Bronchial epithelial cell (primary cell): ENCODE measurements at places on chromosomes 13 and 19. TPM values are rescaled to one million over a fixed set of nuclear protein-coding genes. Genes with fewer than 3 reads are reported as not detected.

The OLFM4 gene
- not detected in 2 replicates for total RNA-seq

The ZNF93 gene
- total RNA-seq: 2.7 and 3.2 TPM in 2 replicates

GRCh38 chr13:73422973-73423372, 364.2 kb downstream of the KLF5 start:
- no peak for DNase-seq

DNA sequence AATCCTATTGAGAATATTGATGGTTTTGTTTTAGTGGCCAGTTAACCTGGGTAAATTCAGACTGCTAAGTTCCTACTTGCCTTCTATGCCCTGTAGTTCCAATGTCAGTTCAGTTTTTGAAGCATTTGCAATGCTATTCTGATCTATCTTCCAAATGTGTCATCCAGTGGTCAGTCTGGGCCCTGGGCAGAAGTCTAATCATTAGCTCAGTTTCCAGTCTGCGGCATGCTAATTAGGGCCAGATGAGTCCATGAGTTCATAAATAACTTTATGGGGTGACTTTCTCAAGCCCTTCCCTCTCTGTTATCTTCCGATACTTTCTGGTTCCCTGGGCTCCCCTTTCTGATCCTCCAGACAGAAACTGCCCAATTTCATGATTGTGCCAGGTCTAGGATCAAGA, 32.7 kb downstream of the FAM187B start:
- no peak for DNase-seq

DNA sequence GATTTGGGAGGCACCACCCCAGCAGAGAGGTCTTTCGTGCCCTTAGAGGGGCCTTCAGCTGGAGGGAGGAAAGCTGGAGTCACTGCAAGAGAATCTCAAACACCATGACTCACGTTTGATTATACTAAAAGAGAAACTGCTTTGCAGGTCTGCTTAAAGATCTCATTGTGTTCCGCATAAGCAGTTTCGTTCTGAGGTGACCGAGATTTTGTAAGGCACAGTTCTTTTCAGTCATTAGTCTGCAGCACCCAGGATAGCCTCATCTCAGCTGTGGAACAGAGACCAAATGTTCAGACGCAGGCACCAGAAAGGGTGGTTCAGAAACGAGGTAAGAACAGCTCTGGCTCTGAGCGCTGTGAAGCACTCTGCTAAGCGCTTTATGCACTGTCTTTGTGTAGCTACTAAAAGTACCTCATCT, 71.2 kb upstream of the GTF3A start:
- DNase-seq: peak; percentile 37

DNA sequence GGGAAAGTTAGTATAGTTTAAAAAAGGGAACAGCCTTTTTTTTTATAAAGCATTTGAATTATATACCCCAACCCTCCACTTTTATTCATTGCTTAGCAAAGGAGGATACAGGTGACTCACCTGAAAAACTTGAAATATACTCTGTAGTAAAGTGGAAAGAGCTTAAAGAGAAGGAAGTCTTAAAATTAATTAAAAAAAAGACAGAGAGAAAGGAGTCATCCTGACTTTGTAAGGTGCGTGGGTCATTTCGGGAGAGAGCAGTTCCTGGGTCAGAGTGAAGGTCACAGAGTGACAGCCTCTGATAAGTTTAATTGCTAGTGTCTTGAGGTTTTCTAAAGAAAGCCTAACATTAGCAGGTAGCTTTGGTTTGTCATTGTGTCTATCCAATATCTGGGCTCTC, 310.3 kb downstream of the KLF5 start:
- no peak for DNase-seq

- no peak for DNase-seq
Measured at GRCh38 chr19:48176226-48176625, 5.7 kb downstream of the ZSWIM9 start.

DNA sequence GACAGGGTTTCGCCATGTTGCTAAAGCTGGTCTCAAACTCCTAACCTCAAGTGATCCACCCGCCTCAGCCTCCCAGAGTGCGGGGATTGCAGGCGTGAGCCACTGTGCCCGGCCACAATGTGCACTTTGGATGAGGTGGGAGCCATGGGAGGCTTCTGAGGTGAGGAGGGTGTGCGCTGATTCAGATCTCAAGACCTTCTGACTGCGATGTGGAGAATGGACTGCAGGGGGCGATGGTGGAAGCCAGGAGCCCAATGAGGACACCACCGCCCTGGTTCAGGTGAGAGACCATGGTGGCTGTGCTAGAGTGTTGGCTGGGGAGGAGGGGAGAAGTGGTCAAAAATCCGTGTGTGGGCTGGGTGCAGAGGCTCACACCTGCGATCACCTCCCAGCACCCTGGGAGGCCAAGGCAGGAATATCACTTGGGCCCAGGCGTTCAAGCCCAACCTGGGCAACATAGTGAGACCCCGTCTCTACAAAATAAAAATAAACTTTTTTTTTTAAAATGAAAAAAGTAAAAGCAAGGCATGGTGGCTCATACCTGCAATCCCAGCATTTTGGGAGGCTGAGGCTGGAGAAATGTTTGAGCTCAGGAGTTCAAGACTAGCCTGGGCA, 5.6 kb downstream of the INAFM1 start:
- peak; percentile 21 for DNase-seq

DNA sequence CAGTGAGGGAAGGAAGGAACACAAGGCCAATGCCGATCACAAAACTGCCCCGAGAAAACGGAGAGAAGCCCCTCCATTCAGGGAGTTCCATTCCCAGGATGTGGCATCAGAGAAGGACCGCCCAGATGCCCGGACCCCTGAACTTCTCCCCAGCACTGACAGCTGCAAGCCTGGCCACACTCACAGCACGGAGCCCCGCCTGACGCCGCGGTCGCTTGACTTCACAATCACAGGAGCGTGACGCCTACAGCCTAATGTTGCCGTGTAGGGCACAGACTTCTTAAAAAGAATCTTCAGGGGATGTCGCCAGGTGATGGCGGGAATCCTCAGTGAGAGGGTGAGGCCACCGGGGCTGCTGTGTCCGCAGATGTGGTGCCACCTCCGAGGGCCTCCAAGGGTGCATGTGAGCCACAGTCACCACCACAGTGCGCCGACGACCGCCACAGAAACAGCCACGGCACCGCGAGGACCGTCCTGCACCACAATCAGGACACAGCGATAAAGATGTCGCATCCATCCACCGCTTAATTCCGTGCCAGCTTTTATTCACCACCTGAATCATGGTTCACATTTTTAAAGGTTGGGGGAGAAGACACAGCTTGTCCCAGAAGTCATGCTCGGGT, 77.2 kb downstream of the SPACA7 start:
- DNase-seq: no peak

The ZNF724 gene
- 0.79 and 1.9 TPM in 2 replicates for total RNA-seq

- peak; percentile 41 for DNase-seq
Measured at GRCh38 chr13:39603424-39603947, 493 bp upstream of the LHFPL6 start.

The MUC16 gene
- total RNA-seq: 0.26 TPM in 2 replicates

- no peak for DNase-seq
Measured at GRCh38 chr13:24092108-24092507, 68.4 kb upstream of the SPATA13 start.

GRCh38 chr19:12095111-12095790, 30.7 kb downstream of the ZNF844 start:
- peak; percentile 19 for DNase-seq

- DNase-seq: no peak
Measured at GRCh38 chr19:10019246-10019645, 6.0 kb downstream of the RDH8 start.

GRCh38 chr13:76887076-76887563, 915 bp upstream of the KCTD12 start:
- no peak for DNase-seq

- no peak for DNase-seq
Measured at GRCh38 chr13:94057618-94058186, 421.8 kb downstream of the DCT start.

The TMEM255B gene
- total RNA-seq: 1.0 and 5.3 TPM in 2 replicates

DNA sequence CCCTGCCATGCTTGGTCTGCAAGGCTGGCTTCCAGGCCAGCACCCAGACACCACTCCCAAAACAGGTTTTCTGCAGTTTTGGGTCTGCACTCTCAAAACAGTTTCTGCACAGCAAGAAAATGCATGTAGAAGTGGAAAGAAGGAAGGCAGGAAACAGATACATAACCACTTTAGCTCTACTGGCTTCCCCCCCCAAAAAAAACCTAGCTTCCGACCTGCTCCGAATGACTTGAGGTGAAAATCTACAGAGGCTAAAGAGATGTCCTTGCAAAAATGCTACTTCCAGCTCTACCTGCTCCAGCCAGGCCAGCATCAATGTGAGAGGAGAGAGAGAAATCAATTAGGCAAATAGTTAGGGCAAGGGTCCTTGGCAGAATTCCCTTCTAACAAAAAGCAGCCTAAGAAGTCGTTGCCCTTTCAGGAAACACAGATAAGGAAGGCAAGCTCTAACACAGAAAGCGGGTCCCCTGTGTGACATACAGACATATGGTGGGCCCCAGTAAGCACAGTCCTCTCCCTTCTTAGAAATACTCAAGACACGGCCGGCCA, 3.4 kb downstream of the C19orf12 start:
- no peak for DNase-seq

The GRIN3B gene
- 0.26 and 0.38 TPM in 2 replicates for total RNA-seq

GRCh38 chr19:40407714-40408597, 5.2 kb downstream of the PRX start:
- DNase-seq: no peak

DNA sequence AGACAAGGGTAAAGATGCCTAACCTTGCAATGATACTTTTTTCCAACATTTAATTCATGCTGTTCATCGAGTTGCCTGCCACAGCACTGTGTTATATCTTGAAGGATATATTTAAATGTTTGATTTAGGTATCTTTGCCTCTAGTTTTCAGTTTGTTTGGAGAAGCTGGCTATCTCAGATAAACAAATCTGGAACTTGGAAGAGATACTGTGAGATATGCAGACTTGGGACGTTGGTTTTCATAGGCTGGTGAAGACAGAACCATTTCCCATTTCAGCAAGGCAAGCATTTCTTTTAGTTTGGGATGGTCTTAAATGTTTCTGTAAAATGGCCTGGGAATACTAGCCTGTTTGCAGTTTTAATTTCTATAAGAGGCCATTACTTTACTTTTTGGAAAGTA, 3.3 kb downstream of the RNASEH2B start:
- DNase-seq: no peak

The OPA3 gene
- 5.3 and 7.0 TPM in 2 replicates for total RNA-seq

The ZNF578 gene
- total RNA-seq: 2.2 and 2.4 TPM in 2 replicates

The NCAN gene
- not detected in 2 replicates for total RNA-seq

- no peak for DNase-seq
Measured at GRCh38 chr19:13764821-13765394, 586 bp downstream of the MRI1 start.

- DNase-seq: peak; percentile 87
Measured at GRCh38 chr13:104592127-104592526, 1525.9 kb upstream of the SLC10A2 start.

DNA sequence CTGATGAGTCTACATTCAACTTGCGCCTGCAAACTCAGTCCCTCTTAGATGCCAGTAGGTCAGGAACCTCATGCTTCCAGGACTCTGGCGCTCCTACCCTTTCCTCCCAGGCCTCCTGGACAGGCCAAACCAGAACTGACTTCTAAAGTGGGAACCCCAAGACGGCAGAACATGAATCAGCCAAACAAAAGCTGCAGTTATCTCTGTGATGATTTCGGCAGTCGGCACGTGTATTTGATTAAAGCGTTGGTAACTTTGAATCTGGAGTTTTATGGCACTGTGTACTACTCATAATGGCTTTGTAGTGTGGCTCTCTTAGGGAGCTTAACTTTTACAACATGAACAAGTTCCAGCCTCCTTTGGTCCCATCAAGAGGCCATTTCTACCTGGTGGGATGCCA, 13.7 kb downstream of the ACTN4 start:
- DNase-seq: no peak

The KLK3 gene
- total RNA-seq: not detected in 2 replicates

- peak; percentile 29 for DNase-seq
Measured at GRCh38 chr19:45340232-45340898, at the start of gene KLC3. TSS of gene KLC3 (plus strand) at chr19:45340750. CDS start at chr19:45345542, 4,792 bp downstream.

The F10 gene
- 0.26 TPM in 1 of 2 replicates, not detected in the other for total RNA-seq

DNA sequence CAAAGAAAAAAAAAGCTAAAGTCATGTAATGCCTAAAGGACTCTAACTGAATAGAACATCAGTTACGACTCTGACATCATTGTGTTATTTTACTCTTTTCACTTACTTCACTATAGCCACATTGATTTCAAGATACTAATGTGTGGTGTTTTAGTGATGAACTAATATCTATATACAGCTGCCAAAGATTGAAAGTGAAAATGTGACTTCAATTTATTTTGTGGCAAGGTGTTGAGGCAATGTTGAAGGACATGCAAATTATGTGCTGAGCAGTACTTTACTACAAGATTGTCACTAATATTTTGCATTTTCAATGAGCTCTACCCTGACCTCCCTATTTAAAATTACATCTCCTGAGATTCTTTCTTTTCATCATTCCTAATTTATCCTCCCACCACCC, 1911.9 kb upstream of the PCDH20 start:
- DNase-seq: no peak

The NMRK2 gene
- total RNA-seq: not detected in 2 replicates

- no peak for DNase-seq
Measured at GRCh38 chr13:30413842-30414241, 8.5 kb upstream of the UBE2L5 start.

GRCh38 chr19:29664753-29665214, 477 bp upstream of the PLEKHF1 start:
- DNase-seq: no peak

The CBLC gene
- 65.0 and 73.7 TPM in 2 replicates for total RNA-seq

DNA sequence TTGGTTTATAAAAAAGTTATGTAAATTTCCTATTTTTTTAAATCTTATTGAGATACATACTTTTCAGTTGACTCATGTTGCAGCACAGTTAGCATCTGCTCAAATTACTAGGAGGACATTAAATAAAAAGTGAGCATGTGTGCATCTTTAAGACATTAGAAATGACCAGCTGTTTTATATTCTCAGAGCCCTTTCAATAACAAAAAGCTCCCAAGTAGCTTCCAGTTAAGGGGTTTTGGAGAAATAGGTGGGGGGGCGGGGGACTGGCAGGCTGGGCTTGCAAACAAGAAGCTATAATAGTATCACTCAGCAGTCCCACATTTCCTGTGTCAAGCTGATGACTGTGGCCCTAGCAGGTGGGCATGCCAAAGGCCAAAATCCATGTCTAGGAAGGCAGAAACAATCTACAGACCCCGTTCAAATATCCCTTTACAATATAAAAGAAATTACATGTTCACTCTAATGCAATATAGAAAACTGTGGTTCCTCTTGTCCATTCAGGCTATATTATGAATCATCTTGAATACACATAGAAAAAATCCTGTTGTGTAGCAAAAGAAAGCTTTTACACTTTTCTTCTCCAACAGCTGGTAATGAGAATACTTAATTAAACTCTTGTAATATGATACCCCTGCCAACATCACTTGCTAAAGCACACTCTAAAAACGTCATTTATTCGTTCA, 1713.2 kb upstream of the SLC10A2 start:
- peak; percentile 35 for DNase-seq

GRCh38 chr19:3548606-3549005, 8.8 kb downstream of the MFSD12 start:
- no peak for DNase-seq
